Stimulated activated CD8-positive, alpha-beta memory T cell treated with anti-CD3 and anti-CD28 coated beads, Interleukin-2, amount 100 ng/mL, for 1 hour (primary cell): ENCODE measurements at places on chromosomes 7 and 10.

DNA sequence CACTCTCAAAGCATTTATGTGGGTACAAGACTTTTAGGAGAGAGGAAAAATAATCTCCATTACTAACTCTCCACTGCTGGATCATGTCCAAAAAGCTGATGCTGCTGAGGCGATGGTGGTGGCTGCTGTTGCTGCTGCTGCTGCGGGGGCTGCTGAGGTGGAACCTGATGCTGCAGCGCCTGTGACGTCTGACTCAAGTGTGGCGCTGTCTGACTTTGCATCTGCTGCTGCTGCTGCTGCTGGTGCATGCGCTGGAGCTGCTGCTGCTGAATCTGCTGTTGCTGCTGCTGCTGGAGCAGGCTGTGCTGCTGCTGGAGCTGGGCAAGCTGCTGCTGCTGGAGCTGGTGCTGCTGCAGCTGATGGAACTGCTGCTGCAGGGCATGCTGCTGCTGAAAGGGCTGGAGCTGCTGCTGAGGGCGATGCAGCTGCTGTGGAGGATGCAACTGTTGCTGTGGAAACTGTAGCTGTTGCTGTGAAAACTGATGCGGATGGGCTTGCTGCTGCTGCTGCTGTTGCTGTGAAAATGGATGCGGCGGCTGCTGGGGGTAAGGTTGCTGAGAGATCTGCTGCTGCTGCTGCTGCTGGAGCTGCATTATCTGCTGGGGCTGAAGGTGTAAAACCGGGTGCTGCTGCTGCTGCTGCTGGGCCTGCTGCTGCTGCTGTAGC is 34.5 kb downstream of the PAXIP1 start:
- DNase-seq: no peak

- no peak for DNase-seq
Observed at GRCh38 chr7:7761340-7761973, 43.0 kb upstream of the RPA3 start.

- no peak for DNase-seq
Observed at GRCh38 chr7:40680657-40681056, 545.9 kb downstream of the SUGCT start.

DNA sequence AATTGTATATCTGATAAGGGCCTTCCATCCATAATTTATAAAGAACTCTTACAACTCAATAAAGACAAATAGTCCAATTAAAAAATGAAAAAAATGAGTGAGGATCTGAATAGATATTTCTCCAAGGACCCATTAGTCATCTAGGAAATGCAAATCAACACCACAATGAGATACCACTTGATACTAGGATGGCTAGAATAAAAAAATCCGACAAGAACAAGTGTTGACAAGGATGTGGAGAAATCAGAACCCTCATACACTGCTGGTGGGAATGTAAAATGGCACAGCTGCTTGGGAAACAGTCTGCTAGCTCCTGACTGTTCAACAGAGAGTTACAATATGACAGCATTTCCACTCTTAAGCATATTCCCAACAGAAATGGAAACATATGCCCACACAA is 24.6 kb downstream of the ALOX5 start:
- no peak for DNase-seq
